Nucleus accumbens (tissue), 56 donors: ENCODE measurements at places on chromosomes 7 and 10.

- DNase-seq = no peak
Observed at GRCh38 chr7:24874791-24875190, 105.2 kb downstream of the OSBPL3 start.

- no peak for DNase-seq
Observed at GRCh38 chr10:74213571-74214162, 62.6 kb downstream of the ADK start.

DNA sequence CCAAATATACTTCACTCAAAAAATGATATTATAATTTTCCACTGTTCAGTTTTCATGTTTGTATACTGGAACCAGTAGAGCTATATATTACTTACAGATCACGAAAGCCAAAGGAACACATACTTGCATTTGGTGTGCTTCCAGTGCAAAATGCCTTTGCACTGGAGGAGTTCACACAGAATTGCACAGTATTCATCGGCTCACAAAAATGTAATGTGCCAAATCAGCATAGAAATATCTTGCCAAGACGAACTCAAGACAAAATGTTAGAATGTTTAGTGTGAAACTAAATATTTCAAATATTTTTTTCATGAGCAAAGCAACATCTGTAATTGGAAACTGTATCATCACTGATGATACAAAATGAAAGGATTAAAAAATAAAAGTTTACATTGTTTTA, 646.2 kb upstream of the SEMA3D start:
- no peak for DNase-seq

DNA sequence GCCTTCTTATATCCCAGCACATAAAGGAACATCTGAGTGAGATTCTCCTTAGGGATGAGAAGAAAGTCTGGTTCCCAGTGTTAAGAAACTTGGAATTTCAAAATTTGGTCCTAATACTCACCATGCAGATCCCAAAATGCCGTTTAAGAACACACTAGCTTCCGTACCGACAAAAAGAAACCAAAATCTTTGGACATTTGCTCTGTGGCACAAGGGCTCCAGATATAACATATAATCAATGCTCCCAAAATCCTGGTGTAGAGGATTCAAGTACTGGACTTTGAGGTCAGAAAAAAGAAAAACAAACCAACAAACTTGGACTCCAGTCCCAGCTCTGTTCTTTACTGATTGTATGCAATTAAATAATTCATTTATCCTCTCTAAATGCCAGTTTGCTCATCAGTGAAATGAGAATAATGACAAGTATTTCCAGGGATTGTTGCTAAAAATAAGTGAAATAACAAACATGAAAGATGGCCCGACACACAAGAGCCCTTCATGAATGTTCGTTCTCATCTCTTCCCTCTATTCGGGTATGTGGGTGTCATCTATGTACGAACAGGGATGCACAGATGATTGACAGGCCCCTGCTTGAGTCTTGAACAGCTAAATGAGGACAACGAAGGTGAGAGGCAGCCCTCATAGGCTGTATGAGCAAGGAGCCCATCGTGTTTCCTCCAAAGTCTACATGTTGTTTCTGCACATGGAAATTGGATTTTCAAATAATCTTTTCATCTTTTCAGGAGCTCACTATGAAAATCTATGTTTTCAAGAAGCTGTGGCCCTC, 48.6 kb upstream of the NEBL start:
- DNase-seq = no peak

- DNase-seq = no peak
Observed at GRCh38 chr10:117964536-117964935, 82.2 kb downstream of the RAB11FIP2 start.

- no peak for DNase-seq
Observed at GRCh38 chr7:4208586-4208985, 473.5 kb upstream of the FOXK1 start.

- no peak for DNase-seq
Observed at GRCh38 chr7:54543051-54543488, 895 bp downstream of the VSTM2A start.

GRCh38 chr7:130960208-130960988, 226.4 kb upstream of the KLF14 start:
- DNase-seq = no peak

DNA sequence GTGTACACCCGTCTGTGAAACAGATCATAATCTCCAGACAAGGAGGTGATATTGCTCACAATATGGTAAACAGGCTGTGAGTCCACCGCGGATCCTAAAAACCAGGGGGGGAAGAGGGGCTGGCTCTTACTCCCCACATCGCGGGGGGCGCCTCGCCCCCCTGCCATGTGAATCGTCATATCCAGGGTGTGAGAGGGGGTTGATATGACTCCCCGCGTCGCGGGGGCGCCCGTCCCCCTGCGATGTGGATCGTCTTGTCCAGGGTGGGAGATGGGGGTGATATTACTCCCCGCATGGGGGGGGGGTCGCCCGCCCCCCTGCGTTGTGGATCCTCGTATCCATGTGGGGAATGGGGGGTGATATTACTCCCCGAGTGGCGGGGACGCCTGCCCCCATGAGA, 30.9 kb downstream of the OCM2 start:
- no peak for DNase-seq

GRCh38 chr7:120724955-120725354, 133.0 kb downstream of the TSPAN12 start:
- DNase-seq = no peak

DNA sequence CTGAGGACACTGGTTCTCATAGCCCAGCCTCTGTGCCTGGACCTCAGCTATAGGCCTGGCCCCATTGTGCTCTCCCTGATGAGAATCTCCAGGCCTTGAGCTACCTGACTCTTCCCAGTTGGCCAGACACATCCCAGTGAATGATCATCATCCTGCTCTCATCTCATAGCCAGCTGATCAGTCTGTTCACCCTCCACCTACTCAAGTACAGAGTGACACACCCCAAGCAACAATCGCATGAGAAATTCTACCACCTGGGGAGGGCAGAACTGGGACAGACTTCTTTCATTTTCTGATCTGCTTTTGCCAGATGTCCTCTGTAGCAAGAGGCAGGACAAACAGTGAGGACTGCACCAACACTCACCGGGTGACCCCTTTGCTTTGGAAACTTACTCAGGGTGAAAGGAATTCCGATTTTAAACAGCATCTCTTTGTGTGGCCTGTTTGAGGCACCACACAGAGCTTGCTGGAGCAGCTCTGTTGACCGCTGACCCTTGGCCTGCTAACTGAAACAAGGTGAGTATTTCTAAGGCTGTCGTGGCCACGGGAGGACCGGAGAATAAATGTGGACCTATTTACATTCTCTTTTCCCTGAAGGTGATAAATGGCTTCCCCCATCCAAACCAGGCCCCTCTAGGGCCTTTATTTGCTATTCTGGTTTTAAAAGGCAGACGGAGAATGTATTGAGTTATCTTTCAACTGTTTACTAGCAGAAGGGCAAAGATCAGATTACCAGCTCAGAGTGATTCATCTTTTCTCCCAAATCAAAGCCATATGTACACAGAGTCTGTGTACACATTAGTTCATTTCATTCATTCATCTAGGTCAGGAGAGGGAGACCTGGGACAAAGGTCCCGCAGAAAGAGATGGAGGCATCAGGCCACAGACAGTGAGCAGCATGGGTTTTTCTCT, 181.4 kb upstream of the TNS3 start:
- no peak for DNase-seq

- no peak for DNase-seq
Observed at GRCh38 chr10:4838743-4839142, 12.7 kb downstream of the AKR1E2 start.

DNA sequence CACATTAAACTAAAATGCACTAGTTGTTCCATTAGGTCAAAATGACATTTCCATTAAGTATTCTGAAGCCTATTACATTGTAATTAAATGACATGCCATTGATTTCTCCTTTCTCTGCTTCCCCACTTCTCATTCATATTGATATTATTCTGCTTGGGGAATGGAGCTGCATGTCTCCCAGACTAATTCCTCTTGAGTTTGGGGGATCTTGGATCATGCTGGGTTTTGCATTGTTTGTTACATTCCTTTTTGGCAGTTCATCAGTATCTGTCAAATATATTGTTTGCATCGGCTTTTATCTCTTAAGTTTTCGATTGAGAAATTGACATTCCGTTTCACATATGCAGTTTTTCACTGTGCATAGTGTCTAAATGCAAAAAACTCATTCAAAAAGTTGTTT, 65.1 kb upstream of the CYP26C1 start:
- no peak for DNase-seq

GRCh38 chr7:133364959-133365690, 112.2 kb downstream of the EXOC4 start:
- no peak for DNase-seq

- no peak for DNase-seq
Observed at GRCh38 chr10:89337484-89337883, 9.7 kb downstream of the IFIT3 start.

GRCh38 chr10:97498841-97499560, at the start of gene UBTD1:
Gene UBTD1 (plus strand): TSS chr10:97498924. CDS start chr10:97499204, 280 bp downstream.
- peak; percentile 70 for DNase-seq

GRCh38 chr10:14086596-14086995, 244.1 kb downstream of the FRMD4A start:
- DNase-seq = no peak

DNA sequence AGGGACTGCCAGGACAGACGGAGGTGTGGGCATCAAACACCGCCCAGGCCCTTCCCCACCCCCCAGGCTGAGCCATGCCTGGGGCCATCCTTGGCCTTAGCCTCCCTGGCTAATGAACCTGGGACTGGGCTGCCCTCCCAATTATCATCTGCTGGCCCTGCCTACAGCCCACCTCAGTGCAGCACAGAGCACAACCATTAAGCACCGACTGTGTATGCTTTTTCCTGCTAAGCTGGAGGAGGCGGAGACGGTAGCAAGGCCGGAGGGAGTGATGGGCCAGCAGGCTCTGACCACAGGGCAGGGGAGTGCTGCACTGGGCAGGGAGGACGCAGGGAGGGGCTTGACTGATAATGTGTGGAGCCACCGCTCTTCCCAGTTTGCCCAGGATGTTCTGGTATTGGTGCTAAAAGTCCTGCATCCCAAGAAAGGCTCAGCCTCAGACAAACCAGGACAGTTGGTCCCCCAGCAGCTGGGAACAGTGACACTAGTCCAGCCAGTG, 72.0 kb downstream of the C10orf143 start:
- no peak for DNase-seq

DNA sequence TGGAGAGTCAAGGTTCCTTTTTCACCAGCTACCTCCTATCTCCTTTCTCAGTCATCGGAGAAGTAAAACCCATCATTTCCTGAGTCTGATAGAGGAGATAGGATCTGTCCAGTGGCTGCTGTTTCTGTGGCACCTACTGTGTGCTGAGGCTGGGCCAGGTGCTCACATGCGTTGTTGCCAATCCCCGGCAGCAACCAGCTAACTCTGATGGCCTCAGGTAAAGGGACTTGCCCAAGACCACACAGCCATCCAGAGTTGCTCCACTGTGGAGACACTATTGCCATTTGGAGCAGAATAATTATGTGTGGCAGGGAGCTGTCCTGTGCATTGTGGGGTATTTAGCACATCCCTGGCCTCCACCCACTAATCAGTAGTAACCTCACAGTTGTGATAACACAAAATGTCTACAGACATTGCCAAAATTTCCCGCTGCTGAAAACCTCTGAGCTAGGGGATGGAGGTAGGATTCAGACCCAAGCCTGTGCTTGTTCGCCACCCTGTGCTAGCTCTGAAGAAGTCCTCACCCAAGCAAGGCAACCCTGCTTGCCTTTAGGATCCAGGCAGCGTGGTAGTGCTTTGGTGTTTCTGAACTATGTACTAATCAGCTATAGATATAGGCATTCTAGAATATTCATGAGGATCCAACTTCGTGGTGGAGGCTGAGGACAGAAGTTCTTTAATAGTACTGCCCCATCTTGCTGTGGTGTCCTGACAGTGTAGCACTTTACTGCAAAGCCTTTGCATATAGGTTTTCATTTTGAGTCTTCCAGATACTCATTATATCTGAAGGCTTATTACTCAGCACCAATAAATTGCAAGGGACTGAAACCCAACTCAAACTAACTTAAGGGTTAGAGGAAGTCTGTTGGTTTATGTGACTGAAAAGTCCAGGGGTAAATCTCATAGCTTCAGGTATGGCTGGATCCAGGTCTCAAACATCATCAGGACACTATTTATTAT, 164.6 kb downstream of the GRK5 start:
- no peak for DNase-seq

DNA sequence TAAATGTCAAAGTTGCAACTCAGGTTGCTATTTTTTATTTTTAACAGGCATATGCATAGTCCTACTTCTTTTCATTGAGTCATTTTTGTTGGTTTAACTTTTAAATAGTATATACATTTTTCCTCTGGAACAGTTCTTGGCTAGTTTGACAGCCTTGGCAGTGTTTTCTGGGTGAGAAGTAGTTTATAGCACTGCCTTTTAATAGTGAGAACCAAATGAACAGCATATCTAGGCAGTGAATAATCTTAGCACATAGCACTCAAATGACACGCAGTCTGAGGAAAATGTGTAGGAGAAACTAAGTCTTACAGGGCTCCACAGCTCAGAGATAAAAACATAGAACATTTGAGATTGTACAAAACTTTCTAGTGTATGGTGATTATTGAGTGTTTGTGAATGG, 265.5 kb upstream of the POT1 start:
- DNase-seq = no peak

GRCh38 chr7:24885716-24886115, 94.3 kb downstream of the OSBPL3 start:
- no peak for DNase-seq

DNA sequence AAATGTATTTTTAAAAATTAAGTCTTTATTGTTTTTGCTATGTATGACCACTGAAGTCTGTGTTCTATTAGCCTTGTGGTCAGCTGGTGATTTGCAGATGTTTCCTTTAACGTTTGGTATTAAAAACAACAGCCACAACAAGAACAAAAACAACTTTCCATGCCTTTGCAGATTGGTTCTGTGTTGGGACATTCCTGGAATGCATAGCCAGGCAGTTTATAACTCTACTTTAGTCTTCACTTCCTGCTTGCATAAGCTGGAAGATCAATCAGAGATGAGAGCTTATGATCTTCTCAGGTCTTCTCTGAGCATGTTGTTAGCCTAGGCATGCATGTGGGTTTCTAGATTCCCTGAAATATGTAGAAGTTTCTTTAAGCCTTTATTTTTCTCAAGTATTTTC, 58.9 kb upstream of the SEMA3C start:
- no peak for DNase-seq

GRCh38 chr7:348962-349743, 59.2 kb downstream of the FOXL3 start:
- no peak for DNase-seq
